Activated gamma-delta T cell (primary cell): ENCODE measurements at places on chromosomes 2 and 18.

- no peak for DNase-seq
Measured at GRCh38 chr2:46257476-46257875, 39.7 kb upstream of the EPAS1 start.

- no peak for DNase-seq
Measured at GRCh38 chr2:118269408-118270051, 181.3 kb downstream of the INSIG2 start.

DNA sequence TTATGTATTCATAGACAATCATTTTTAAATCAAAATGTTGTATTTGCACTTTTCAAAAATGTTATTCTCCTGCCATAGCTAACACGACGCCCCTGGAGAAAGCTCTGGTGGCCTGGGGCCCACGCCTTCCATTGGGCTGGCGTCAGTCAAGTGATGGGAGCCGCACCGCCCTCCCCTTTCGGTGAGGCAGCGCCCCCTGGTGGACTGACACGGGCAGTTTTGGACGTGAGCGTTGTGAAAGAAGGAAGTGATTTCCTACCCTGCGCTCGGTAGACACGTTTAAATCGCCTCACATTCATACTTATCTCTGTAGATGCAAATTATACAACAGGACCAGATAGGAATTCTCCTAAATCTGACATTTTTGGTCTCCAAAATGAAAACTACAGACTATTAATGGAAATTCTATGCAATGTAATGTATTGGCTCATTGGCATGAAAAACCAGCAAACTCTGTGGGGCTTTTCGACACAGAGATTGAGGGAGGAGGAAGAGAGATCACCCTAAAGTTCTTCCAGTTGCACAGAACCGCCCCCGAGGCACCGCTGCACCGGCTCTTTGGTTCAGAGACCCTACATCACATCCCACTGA lies 326.2 kb upstream of the SOX11 start:
- DNase-seq = no peak

DNA sequence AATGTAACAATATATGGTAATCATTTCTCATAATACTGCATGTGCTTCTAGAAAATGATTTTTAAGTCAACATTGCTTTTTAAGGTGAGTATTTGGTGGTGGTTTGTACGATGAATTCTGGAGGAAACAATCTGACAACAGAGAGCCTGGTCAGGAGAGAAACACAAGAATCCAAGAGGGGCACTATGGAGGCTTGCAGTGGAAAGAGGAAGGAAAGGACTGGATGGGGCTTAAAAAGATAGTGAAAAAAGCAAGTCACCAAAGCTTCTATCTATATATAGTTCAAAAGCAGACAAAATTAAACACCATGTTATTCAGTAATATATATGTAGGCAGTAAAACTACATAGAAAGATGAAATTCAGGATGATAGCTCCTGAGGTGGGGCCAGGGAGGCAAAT lies 109.4 kb upstream of the SERTAD2 start:
- no peak for DNase-seq

DNA sequence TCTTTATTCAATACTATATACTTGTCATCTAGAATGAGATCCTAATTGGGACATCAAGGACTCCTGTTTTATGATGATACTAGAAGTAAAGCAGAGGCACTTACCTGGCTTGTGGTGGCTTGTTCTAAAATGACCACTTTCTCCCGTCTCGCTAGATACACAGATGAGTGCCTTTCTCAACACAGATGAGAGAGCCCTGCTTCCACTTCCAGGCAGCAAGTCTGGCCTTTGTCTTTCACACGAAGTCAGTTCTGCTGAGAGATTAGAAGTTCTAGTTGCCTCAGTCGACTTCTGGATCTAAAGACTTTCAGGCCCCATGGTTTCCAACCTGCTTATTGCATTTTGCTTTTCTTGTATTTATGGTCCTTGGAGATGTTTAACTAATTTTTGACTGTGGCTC lies 70.3 kb downstream of the PPP1R1C start:
- no peak for DNase-seq

GRCh38 chr2:222703091-222703490 lies 31.6 kb downstream of the MOGAT1 start:
- no peak for DNase-seq

DNA sequence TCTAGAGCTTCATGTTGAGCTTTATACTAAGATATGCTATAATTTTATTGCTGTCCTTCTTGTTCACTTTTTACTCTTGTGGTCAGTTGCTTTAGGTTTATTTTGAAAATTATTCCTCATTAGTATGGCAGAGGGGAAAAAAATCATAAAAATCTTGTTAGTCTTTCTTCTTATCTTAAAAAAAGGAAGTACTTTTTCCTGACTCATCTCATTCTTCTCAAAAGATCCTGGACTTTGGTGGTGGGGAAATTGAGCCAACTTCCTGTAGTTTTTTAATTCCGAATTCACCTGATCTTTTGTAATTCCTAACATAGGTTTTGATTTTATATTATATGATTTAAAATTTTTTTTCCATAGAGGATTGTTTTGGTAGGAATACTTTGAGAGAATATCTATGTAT lies 3.8 kb downstream of the SLC4A1AP start:
- no peak for DNase-seq

GRCh38 chr2:61361068-61361467 lies 109.8 kb downstream of the USP34 start:
- no peak for DNase-seq

DNA sequence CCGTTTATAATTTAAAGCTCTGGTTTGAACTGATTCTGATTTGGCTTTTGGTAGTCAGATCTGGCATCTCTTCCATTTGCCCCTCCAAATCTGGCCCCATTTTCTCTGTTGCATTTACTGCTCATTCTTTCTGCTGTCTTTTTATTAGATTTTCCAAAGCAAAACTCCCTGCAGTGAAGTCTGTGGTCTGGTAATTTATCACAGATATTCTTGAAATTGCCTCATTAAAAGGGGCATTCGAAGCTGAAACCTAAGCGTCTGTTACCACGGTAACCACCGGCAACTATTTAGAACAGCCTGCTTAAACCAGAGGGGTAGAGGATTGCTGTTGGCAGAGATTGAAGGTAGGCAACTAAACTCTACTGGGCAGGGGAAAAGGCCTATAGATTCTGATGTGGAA lies 111.5 kb upstream of the UPP2 start:
- no peak for DNase-seq

DNA sequence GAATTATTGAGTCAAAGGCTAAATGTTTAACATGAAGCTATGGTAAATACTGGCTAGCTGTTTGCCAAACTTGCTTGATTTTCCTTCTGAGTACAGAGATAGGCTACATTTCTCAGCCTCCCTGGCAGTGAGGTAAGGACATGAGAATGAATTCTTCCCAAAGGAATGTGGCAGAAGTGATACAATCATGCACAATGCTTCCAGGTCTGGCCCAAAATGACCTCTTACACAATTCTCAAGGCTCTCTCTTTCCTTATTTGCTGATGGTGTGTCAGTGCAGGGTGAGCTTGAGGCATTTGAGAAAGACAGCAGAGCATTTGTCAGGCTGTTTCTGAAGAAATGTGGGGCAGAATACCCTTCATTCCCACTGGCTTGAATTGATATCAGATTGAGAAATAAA lies 95.6 kb upstream of the NABP1 start:
- no peak for DNase-seq
